ENCODE measurements at places on chromosomes 12 and 14. TPM values are rescaled to one million over a fixed set of nuclear protein-coding genes. Genes with fewer than 3 reads are reported as not detected.

DNA sequence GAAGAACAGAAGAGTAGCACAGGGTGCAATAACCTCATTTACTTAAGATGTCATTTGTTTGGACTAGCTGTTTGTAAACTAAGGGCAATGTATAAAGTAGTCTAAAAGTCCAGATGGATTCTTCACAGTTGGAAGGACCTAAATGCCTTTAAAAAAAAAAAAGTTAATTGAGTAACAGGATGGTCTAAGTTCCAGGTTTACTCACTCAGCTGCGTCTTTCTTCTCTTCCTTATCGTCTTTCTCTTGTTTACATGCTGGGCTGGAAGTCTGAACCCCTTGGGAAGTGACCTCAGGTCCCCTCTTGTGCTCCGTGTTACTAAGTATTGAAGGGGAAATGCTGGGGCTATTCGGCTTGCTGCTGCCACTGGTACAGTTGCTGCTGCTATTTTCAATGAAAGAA, 82.5 kb downstream of the SH2B3 start:
- no peak for DNase-seq

DNA sequence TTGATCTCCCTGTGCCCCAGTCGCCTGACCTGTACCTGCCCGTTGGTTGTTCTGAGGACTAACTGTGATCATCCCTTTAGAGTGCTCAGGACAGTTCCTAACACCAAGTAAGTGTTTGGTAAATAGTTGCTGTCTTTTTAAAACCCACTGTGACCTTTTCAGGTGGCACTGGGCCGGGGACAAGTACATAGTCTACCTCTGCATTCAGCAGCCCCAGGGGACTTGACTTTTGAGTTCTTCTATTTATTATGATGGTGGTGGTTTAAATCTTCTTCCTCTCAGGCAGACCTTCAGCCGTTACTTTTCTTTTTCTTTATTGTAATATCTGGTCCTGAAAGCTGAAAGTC, 38.8 kb downstream of the EVL start:
- no peak for DNase-seq

- DNase-seq: peak; percentile 58
Measured at GRCh38 chr12:2813214-2814185, 1.0 kb downstream of the ITFG2 start.

GRCh38 chr12:92550661-92551060, 152.1 kb upstream of the PLEKHG7 start:
- no peak for DNase-seq

GRCh38 chr12:62605981-62606380, 139.4 kb downstream of the MON2 start:
- DNase-seq: no peak

DNA sequence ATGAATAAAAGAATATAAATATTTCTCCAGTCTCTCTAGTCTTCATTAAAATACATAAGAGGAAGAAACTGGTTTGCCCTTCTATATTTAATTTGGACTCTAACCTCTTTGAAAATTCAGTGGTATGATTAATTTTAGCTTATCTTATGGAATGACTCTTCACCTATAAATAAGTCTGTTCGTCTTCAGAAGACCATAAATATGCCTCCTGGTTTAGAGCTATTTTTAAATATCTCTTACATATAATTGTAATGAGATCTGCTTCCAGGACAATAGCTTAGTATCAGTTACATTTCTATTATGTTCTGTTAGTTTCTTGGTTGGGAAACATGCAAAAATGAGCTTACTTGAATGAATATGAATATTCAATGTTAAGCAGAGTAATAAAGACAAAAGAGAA, 257.5 kb upstream of the HMGA2 start:
- no peak for DNase-seq

DNA sequence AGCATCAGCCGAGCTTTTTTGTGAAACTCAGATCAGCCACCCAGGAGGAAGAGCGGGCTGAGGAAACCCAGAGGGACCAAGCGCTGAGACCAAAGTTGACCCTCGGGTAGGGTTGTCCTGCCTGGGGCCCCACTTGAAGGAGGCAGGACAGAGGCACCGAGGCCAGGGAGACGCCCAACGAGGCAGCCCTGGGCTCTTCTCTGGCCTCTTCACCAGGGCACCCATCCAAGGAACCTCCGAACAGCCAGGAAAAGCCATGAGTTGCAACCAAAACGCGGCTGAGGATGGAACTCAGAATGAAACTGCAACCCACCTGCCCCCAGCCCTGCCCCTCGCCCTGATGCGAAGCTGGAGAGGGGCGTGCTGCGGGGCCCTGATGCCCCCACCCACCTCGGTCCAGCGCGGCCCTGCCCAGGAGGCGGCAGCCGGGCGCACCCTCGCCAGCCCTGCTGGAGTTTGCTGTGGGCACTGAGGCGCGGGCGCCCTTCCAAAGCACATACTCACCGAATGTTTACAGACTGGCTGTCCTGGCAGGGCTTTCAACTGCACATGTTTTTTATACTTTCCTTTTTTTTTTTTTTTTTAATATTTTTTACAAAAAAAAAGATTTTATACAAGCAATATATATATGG, 41.9 kb downstream of the JDP2 start:
- DNase-seq: peak; percentile 88

DNA sequence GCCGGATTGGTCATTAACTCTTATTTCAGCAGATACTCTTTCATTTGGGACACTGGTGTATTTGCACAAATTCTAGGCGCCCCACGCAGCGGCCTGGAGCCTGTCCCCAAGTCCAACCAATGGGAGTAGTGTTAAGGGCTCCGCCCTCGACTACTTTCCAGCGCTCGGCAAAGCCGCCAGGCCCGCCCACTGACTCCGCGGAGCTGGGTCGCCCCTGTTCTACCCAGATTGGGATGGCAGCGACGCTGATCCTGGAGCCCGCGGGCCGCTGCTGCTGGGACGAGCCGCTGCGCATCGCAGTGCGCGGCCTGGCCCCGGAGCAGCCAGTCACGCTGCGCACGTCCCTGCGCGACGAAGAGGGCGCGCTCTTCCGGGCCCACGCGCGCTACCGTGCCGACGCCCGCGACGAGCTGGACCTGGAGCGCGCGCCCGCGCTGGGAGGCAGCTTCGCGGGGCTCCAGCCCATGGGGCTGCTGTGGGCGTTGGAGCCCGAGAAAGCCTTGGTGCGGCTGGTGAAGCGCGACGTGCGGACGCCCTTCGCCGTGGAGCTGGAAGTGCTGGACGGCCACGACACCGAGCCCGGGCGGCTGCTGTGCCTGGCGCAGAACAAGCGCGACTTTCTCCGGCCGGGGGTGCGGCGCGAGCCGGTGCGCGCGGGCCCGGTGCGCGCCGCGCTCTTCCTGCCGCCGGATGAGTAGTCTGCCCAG, at the start of gene ACOT6:
Gene ACOT6, plus strand, starts transcription at position 179 of the 707 bp plus-strand sequence. Its CDS starts 55 bp downstream, at position 234.
- peak; percentile 74 for DNase-seq

DNA sequence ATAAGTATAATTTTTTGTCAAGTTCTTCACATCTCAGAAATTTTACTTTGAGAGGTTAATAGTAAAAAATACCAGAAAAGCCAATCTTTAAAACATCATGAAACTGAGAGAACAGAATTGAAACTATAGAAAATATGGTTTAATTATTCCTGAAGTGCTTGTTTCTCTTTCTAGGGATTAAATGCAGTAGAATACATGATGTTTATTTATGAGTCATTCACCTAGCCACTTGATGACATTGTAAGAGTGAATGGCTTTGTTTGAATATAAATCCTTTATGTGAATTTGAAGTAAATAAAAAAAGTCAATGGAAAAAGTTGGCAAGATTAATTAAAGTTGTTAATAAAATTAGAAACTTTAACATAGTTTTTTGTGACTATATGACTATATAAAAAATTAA, 48.4 kb downstream of the KTN1 start:
- no peak for DNase-seq

- DNase-seq: peak; percentile 31
Measured at GRCh38 chr14:31206536-31207286, 882 bp downstream of the HECTD1 start.

The VEZT gene
- total RNA-seq: 50.9 TPM

The SYT10 gene
- total RNA-seq: 0.31 TPM

The PSMB11 gene
- total RNA-seq: not detected

The TCL1B gene
- not detected for total RNA-seq

The GLRX5 gene
- total RNA-seq: 47.4 TPM

The KLRG1 gene
- 1.5 TPM for total RNA-seq

The B3GNT4 gene
- total RNA-seq: 0.43 TPM
